ENCODE measurements at places on chromosomes 13 and 19. TPM values are rescaled to one million over a fixed set of nuclear protein-coding genes. Genes with fewer than 3 reads are reported as not detected.
A peak's percentile ranks its signal among the peaks of the same experiment; 100 is the strongest.

- H3K4me1 ChIP-seq, result no peaks in the 10 kb centered on the region
- no peak overlapping the region for H3K27ac ChIP-seq
- no peaks in the 10 kb centered on the region for H3K36me3 ChIP-seq
- no peak overlapping the region for H3K4me3 ChIP-seq
- H3K27me3 ChIP-seq, result no peaks in the 10 kb centered on the region
Observed at GRCh38 chr13:85241060-85241459, 558.2 kb downstream of the SLITRK6 start.

DNA sequence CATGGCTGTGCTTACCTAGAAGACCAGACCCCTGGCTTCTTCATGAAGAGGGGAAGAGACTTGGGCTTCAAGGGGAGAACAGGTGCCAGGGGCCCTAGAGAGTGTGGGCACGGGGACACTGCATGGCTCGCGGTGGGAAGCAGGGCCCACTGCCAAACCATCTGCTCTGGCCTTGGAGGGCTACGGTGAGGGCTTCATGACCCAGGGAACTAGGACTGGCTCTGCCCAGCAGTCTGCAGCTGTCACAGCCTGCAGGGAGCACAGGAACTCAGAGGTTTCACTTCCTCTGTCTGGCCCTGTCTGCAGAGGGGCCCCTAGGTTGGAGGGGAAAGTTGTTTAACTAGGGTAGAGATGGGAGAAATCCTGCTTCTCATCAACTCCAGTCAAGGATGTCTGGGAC, 4.3 kb downstream of the ERCC1 start:
- DNase-seq, result no peak
- H3K27ac ChIP-seq, result peak overlapping the region; percentile 23
- no peak overlapping the region for H3K4me3 ChIP-seq
- peaks cover 7% of the 10 kb centered on the region for H3K4me1 ChIP-seq
- no peaks in the 10 kb centered on the region for H3K27me3 ChIP-seq

- H3K27ac ChIP-seq, result no peak overlapping the region
- DNase-seq, result no peak
- no peaks in the 10 kb centered on the region for H3K36me3 ChIP-seq
Observed at GRCh38 chr13:42660333-42660965, 86.5 kb downstream of the TNFSF11 start.

GRCh38 chr19:47210689-47211316, 20.2 kb downstream of the BBC3 start:
- H3K36me3 ChIP-seq, result peaks cover 7% of the 10 kb centered on the region
- peak; percentile 87 for DNase-seq
- no peak overlapping the region for H3K4me3 ChIP-seq
- no peak overlapping the region for H3K27ac ChIP-seq
- H3K27me3 ChIP-seq, result no peaks in the 10 kb centered on the region

Gene FFAR1
- total RNA-seq, result not detected
